ENCODE measurements at places on chromosomes 13 and 19.
A peak's percentile ranks its signal among the peaks of the same experiment; 100 is the strongest.

DNA sequence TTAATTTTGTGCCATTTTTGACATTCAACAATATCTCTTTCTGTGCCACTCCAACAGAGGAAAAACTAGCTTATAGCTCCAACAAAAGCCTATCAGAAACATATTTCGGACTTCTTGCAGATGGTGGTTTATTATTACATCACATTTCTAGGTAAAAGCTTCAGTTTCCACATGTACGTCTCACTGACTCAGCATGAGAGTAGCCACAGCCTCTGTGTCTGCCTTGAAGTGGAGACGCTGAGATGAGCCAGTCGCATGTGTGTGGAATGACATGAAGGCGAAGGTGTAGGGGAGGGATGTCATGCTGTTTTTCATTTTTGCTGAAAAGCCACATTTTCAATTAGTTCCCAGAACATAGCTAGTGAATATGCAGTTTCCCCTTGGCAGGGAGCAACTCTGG is 598.6 kb downstream of the EFNB2 start:
- DNase-seq, result no peak

DNA sequence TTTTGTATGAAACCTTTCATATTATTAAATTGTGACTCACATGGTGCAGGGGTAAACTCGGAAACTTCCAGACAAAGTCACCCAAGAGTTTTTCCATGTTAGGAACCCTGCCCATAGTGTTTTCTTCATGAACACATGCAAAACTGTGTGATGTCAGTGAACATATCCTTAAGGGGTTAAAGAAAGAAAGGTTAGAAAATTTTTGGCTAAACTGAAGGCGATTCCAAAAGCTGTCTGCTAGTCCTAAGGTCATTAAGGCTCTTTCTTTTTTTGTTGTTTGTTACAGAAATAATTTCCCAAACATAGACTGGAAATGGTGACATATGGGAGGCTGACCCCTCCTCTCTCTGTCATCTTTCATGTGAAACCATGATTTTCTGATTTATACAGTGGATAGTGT is 271.9 kb downstream of the DNAJC15 start:
- no peak for DNase-seq

GRCh38 chr13:50370303-50370950 is 355.2 kb downstream of the KCNRG start:
- no peak for DNase-seq

DNA sequence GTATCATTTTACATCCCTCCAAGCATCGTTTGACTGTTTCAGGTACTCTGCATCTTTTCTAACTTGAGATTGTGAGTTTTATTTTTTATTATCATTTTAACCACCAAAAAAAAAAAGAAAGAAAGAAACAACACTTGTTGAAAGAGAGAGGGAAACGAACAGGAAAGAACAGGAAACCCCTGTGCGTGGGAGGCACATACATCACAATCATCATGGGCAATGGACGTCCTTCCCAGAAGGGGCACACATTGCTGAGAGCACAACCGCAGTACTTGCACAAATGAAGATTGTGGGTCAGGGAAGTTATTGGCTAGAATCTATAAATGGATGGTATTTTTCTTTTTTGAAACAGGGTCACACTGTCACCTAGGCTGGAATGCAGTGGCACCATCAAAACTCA is 1.7 kb downstream of the CLC start:
- DNase-seq, result no peak

GRCh38 chr13:87827479-87827878 is 156.3 kb downstream of the SLITRK5 start:
- no peak for DNase-seq

- no peak for DNase-seq
Observed at GRCh38 chr13:99847318-99847750, 124.2 kb downstream of the ZIC5 start.

DNA sequence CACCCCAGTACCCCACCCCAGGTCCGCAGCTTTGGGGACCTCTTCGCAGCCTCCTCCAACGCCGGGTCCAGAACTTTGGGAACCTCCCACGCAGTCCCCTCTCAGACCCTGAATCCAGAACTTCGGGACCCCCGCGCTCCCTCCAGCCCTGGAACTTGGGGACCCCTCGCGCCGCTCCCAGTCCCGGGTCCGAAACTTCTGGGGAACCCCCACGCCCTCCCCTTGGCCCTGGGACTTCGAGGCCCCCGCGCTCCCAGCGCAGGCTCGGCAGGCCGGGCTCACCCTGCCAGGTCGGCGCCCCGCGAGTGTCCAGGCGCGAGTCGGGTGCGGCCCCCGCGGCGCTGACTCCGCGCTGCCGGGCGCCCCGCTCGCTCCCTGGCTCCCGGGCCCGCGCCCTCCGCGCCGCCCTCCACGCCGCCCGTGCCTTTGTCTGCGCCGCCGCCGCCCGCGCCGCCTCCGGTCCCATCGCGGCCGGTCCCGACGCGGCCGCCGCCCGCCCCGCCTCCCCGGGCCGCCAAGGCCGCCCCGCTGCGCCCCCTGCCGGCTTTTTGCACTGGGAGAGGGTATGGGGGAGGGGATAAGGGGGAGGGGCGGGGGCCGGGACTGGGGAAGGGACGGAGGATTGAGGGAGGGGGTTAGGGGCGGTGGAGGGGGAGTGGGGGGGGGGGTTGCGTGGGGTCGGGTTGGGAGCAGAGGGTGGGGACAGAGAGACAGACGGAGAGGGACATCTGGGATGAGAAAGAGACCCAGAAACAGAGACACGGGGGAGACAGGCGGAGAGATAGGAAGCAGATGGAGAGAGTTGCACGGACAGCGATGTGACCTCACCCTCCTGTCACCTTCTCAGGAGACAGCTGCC is at the start of gene HOMER3:
TSS of gene HOMER3 (minus strand) at position 449 of the 859 bp plus-strand sequence. CDS start 2,235 bp downstream, outside the sequence.
- peak; percentile 36 for DNase-seq

- DNase-seq, result no peak
Observed at GRCh38 chr19:43660971-43661360, 9.0 kb downstream of the PLAUR start.

DNA sequence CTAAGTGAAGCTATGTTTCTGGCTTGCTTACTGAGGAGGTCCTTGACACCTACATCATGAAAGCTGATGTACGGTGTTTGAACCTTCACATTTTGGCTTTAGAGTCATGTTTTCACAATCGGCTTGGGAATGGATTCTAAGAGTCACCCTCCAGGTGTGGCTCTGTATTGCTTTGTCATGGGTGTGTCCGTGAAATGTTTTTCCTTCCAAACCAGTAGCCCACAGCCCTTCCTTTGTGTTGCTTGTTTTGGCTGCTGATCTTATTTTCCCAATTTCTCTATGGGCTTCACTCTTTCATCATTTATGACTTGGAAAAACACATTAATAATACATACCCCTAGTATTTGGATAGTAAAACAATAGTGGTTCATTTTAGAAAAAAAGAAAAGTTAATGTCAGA is 240.6 kb downstream of the GGACT start:
- DNase-seq, result no peak

GRCh38 chr19:491146-491741 is 5.0 kb upstream of the MADCAM1 start:
- no peak for DNase-seq

DNA sequence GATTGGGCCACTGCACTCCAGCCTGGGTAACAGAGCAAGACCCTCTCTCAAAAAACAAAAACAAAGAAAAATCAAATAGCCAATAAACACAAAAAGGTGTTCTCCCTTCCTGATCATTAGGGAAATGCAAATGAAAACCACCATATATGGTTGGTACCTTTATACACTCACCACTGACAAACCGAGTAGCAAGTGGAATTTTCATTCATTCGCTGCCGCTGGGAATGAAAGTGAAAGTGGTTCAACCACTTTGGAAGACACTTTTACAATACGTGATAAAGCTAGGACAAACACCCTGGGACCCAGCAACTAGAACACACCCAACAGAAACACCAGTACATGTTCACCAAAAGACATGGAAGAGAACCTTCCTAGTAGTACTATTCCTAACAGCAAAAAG is 21.0 kb downstream of the GRIK5 start:
- DNase-seq, result peak; percentile 52

GRCh38 chr19:45419396-45419795 is 4.3 kb downstream of the ERCC1 start:
- DNase-seq, result no peak

DNA sequence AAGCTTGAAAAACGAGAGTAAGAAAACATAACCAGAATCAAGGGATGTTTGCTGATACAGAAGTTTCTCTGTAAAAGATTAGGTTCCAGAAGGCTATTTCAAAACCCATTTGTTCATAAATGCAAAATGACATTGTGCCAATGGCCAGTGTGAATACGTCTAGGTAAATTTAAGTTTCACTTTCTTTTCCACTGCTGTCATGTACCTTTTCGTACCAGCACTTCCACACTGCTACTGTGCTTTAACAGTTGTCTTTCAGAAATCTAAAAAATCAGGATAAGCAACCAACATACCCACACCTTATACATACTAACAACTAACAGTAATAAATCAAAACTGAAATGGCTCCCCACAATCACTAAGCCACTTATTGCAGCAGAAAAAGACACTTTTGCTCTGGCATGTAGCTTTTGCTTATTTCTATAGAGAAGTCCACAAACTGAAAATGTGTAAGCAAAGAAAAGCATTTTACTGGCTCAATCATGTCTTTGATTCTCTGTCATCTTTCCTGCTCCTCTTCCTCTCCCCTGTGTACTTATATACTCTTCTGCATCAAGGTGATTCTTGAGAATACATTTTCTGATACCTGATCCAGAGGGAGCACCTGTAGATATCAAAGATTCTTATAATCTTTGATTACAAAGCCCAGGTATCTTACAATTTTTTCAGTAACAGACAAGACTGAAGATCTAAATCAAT is 34.3 kb downstream of the ELF1 start:
- no peak for DNase-seq

DNA sequence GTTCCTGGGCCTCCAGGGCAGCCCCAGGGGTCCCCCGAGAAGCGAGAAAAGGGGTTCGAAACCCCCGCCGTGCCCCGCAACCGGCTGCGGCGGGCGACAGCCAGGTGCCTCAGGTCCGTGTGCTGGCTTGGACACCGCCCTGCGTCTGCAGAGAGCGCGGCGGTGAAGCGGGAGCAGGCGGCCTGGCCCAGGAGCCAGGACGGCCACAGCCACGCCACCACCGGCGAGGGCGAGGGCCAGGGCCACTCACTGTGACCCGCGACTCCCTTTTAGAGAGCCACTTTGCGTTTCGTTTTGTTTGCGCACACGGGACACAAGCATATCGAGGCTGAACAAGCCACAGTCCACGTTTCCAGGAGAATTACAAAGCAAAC is 110.4 kb downstream of the CRYL1 start:
- DNase-seq, result no peak

DNA sequence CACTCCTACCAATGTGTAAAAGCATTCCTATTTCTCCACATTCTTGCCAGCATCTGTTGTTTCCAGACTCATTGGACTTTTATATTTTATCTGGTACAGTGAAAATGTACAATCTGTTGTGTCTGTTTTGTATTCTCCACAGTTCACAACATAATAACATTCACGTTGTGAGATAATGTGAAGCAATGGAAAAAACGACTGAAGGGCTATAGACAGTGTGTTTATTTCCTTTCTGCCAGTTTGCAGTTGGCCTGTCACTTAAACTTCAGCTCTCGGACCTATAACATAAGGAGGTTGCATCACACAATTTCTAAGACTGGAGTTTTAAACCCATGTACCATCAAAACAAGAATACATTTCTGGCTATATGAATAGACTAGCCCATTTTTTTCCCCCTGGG is 965.5 kb upstream of the ATXN8OS start:
- no peak for DNase-seq

DNA sequence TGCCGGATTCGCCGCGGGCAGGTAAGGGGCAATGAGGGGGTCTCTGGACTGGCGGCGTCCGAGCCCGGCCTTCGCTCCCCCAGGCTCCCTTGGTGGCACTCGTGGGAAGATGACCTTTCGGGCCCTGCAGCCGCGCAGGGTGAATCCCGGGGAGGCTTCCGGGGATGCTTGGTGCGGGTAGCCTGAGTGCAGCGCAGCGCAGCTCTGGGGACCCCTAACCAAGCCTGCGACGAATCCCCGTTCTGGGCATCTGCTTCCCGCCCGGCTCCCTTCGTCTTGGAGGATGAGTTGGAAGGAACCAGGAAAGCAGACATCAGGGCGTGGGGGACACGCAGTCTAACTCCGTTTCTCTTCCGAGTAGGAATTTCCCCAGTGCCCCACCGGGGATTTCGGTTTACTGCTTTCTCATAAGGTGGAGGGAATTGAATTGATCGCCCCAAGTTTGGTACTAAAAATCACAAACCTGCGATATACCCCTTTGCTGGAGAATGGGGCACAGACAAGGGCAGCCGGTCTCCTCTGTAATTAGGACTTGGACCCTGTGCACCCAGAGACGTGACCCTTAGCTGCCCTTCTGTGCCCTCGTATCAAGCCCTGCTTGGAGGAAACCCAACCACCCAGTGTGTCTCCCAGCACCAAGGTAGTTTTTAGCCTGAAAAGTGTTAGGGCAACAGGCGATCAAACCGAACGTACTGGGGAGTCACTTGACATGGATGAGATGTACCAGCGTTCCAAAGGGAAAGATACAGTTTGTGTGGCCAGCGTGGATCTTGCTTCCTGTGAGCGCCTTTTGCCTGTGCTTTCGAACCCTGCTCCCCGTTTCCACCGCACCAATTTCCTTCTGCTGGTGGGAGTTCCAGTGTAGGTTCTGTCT is 1.0 kb downstream of the GPC5 start:
- DNase-seq, result no peak

All from HT-29 (cell line).